ENCODE measurements at places on chromosomes 12 and 14.

DNA sequence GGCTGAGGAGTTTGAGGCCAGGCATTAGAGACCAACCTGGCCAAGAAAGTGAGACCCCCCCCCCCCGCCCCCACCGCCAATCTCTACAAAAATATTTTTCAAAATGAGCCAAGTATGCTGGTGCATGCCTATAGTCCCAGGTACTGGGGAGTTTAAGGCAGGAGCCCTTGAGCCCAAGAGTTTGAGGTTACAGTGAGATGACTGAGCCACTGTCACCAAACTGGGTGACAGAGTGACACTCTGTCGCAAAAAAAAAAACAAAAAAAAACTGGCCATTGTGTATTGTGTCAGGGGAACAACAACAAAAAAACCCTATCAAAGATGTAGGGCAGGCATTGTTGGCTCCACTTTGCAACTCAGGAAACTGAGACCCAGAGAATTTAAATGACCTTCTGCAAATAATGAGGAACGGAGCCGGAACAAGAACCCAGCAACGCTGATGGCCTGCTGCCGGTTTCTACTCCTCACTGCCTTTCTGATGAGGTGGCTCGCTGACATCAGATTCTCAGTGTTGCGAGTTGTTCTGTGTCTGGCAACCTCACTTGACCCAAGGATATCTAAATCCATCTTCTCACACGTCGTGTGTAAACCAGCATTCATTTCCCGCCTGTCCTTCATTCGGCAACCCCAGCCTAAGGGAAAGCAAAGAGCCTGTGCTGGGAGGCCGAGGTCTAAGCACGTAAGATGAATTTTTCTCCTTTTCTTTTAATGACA is 195.2 kb upstream of the CRY1 start:
- no peak for DNase-seq

DNA sequence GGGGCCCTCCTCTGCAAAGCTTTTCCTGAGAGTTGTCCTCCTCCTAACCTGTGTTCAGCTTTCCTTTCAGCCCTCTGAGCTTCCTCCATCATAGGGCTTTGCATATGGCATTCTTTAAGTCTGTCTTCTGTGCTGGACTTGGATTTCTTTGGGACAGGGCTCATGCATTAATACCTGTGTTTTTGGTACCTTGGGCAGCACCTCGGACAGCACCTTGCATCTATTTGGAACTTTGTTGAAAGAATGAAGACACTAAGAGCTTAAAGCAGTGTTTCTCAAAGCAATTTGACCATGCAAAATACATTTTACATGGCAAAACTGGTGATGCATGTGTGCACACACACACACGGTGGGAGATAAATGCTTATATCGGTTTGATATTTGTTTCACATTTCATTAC is 115.0 kb upstream of the SRRM4 start:
- DNase-seq, result no peak

GRCh38 chr12:27592548-27592947 is 68.5 kb downstream of the PPFIBP1 start:
- no peak for DNase-seq

GRCh38 chr12:28699029-28699428 is 450.0 kb upstream of the FAR2 start:
- no peak for DNase-seq

- DNase-seq, result no peak
These were observed 2.0 kb upstream of the AP1G2 start for GRCh38 chr14:23569443-23570151.

DNA sequence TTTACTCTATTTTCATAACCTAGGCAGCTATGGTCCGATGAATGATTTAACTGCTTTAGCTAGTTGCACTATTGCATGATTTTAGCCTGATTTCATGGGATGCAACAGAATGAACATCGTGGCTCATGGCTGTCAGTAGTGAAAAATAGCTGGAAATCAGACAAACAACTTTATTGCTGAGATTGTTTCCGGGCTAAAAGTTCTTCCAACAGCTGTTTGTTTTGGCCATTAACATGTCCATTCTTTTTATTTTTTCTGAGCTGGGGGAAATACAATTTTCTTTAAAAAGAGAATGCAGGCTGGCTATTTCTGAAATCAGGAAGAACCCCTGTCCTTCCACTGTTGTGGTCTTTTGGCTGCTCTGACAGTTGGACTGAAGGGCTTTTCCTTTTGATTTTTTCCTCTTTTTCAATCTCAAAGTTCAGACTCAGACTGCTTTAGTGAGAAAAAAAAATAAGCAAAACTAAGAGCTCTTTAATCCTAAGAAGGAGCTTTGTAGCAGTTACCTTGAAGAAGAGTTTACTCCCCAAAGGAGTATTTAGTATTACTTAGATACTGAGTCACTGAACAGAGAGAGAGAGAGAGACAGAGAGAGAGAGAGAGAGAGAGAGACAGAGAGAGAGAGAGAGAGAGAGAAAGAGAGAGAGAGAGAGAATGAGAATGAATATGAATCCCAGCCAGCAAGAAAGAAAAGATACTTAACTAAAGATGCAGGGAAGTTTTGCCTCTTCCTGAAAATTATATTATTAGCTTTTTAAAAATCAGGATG is at the start of gene NAV3:
TSS of gene NAV3 (plus strand) at position 312 of the 769 bp plus-strand sequence. CDS start 568 bp downstream, outside the sequence.
- DNase-seq, result no peak

GRCh38 chr12:76137606-76138005 is 53.1 kb upstream of the NAP1L1 start:
- no peak for DNase-seq

- no peak for DNase-seq
These were observed 183.2 kb downstream of the GRIN2B start for GRCh38 chr12:13798162-13798561.

DNA sequence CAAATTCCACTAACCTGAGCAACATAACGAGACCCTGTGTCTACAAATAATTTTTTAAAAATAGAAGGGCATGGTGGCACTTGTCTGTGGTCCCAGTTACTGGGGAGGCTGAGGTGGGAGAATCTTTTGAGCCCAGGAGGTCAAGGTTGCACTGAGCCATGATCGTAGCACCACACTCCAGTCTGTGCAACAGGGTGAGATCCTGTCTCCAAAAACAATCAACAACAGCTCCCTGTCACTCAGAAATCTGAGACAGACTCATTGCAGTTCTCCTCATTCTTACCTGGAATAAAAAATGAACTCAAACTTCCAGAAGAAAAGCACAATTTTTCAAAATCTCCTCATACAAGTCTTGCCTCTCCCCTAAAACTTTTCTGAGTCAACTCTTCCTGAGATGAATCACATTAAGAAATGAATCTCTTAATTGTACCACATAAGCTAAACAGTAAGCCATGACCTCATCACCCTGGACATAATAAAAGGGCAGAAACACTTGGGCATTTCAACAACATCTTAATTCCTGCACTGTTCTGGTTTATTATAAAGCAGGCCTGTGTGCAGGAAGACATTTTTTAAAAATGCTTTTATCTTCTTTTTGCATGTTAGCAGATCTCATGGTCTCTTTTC is 214.3 kb upstream of the CDKN3 start:
- DNase-seq, result no peak

DNA sequence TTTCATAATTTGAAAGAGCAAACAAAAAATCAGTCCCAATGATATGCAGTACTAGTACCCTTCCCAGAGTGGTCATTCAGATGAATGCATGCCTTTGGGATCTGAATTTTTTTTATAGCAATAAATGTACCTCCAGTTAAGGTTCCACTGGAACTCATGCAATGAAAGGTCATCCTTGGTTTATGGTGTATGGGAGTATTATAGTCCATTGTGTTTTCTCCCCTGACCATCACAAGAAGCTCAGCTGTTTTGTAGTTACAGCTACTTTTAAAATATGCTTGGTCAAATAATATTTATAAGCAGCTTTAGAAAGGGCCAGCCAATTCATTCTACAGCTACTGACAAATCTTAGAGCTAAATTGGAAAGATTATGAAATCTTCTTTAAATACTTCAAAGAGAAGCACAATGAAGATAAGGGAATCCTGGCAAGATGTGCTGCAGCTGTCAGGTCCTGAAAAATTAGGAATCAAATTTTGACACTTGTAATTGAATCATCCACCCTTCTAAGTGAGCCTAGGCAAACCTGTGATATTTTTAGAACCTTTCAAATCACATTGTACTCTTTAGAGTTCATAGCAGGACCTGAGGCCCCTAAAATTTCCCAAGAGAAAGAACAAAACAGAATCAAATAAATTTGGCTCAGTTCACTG is 46.5 kb downstream of the IFT81 start:
- DNase-seq, result no peak

DNA sequence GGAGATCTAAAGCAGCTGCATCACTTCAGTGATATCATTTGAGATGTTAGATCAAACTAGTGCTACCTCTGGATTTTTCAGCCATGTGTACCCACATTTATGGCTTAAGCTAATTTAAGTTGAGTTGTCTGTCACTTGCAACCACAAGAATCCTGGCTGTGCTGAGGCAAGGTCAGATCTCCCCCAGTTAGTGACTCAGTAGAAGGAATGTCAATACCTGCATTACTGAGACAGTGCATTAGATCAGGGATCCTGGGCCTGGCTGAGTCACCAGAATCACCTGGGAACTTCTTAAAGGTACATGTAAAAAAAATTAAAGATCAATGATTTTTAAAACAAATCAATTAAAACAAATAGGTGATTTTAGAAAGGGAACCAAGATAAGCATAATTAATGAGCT is 84.6 kb upstream of the GRIN2B start:
- DNase-seq, result no peak

DNA sequence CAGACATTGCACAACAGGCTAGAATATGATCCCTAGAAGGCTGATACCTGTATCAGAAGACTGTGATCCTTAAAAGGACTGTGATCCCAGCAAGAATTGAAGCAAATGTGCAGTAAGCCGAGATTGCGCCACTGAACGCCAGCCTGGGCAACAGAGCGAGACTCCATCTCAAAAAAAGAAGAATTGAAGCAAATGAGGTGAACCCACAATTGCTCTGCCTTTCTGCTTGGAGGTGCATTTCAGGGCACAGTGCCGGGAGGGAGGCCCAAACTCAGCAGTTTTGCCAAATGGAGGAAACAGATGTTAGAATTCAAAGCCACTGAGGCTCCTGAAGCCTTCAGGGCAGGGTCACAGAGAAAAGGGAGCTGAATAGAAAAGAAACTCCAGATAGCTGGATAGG is 61.1 kb upstream of the COCH start:
- DNase-seq, result no peak

GRCh38 chr12:99009654-99010296 is 364.7 kb downstream of the APAF1 start:
- no peak for DNase-seq

DNA sequence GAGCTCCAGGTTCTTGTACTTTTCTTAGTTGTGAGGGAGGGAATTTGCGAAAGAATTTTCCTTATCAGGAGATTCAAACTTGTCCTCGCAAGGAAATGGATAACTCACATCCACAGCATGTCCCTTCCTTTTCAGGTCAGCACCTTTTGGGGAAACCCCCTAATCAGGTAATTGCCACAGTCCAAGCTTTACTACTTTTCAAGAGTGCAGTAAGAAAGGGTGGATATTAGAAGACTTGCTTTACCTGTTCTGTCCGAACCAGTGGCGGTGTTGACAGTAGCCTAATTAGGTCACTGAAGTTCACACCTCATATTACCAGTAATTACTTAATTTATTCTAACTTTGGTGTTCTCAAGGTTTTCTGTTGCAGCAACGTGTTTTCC is 6.7 kb upstream of the C12orf50 start:
- no peak for DNase-seq

GRCh38 chr14:104446611-104447010 is 133.0 kb upstream of the C14orf180 start:
- DNase-seq, result no peak

GRCh38 chr14:74821267-74821915 is 54.6 kb downstream of the PROX2 start:
- no peak for DNase-seq

DNA sequence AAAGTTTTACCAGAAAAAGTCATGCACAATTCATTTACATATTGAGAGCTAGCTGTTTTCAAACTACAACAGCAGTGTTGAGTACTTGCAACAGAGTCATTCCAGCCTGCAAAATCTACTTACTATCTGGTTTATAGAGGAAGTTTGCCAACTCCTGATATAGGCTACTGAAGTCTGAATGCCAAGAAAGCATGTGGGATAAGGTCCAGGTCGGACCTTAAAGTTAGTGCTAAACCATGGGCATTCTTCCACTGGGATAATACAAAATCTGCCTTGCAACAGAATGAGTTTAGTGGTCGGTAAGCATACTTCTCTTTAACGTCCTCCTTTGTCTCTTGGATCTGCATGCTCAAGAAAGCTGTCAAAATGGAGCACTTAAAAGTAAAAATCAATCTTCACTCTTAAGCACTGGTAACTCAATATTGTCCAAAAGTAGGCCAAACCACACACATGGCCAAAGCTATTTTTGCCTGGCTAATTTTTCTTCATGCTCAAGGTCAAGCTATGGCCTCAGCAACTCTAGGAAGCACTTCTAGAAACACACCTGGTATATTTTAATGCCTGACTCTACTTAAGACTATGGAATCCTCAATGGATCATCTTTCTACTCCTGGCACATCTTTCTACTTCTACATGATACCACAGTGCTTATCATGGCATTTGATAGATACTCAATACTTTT is 364.9 kb upstream of the KITLG start:
- DNase-seq, result no peak

DNA sequence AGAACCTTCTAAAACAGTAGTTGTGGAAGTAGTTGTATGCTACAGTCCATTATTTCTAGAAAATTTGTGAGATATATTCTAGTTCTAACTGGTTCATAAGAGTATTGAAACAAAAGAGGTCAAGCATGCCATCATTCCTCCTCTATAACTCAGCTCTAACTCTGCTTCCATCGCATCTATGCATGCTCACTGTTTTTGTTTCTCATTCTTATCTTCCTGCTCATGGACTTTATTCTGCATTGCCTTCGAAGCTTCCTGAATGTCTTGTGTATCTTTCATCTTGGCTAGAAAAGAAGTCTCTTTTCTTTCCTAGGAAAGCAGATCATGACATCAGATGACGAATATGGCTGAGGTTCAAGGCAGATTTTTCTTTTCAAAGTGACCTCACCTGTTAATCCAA is 402 bp downstream of the LMNTD1 start:
- DNase-seq, result no peak

DNA sequence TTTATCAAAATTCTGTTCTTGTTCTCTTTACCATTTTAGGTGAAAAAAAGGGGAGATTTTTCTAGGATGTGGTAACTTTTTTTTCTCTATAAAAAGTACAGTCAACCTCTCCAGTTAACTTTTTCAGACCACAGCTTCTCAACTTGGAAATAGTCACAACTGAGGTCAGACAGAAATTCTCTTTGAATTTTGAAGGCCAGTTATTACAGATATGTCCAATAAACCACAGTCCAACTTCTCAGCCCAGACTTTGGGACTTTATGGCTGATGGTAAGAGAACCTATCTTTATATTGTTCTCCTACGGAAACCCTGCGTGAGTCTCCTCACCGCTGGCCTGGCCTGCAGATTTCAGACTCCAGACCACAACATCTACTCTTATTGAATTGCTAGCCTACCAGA is 176.7 kb downstream of the DACT1 start:
- no peak for DNase-seq

- DNase-seq, result no peak
These were observed 40.5 kb downstream of the COCH start for GRCh38 chr14:30914812-30915211.

GRCh38 chr14:49950275-49951228 is 57.7 kb downstream of the ARF6 start:
- no peak for DNase-seq

GRCh38 chr12:53232646-53233461 is 845 bp upstream of the RARG start:
- DNase-seq, result peak; percentile 43

Data from CD4-positive, alpha-beta T cell (primary cell).